ENCODE measurements at places on chromosomes 3 and 15.

GRCh38 chr15:91055548-91056331, 33.3 kb upstream of the VPS33B start:
- DNase-seq: peak; percentile 73

- DNase-seq: no peak
Measured at GRCh38 chr3:71744738-71745137, 8.9 kb upstream of the GPR27 start.

DNA sequence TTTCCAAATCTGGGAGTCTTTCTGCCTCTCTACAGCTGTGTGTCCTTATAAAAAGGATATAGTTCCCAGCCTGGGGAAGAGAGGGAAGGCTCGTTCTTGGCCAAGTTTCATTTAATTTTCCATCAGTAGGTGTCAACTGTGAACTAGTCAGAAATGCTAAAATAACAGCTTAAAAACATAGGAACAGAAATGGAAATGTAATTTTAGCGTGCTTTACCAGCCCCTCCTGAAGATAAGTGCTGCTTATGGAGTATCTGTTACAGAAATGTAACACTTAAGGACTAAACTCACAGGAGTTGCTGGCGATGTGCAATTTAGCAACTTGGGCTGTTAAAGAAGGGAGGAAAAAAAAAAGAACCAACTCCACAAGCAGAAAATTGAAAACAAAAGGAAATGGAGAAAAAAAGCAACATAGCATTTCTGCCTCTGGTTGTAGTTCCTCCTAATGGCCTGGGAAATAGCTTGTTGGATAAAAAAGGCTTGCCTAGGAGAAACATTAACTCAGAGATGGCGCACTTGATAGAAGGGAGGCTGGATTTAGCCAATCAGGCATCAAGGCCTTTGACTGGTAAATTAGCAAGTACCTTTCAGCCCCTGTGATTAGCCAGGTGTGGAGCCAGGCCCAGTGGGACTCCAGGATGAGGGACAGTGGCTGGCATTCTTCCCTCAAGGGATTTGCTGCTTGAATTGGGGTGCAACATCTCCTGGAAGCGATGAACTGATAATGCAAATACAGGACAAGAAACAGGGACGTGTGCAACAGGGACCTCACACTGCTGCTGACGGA, 84.3 kb downstream of the RPLP1 start:
- no peak for DNase-seq

DNA sequence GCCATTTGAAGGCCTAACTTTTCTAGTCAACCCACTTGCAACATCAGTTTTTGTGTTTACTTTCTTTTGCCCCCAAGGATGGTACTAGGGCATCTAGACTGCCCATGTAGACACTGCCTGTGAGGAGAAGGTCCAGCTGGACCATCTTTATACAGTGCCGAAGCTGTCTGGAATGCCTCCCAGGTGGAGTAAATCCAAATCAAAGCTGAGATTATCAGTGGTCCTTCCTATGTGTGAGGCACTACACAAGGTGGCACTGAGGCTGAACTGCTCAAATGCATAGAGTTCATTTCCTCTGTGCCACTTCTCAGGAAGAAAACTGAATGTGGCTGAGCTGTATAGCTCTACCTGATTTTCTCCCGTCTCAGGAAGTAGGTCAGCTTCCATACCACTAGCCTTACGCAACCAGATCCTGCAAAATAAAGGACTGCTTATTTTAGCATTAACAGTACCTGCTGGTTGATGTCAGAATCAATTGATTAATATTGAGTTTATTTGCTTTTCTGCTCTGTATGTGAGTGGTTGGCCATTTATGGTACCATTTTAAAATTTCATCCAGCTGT, 106.1 kb downstream of the GHSR start:
- no peak for DNase-seq

GRCh38 chr3:42204867-42205599, 61.0 kb downstream of the CCK start:
- no peak for DNase-seq

DNA sequence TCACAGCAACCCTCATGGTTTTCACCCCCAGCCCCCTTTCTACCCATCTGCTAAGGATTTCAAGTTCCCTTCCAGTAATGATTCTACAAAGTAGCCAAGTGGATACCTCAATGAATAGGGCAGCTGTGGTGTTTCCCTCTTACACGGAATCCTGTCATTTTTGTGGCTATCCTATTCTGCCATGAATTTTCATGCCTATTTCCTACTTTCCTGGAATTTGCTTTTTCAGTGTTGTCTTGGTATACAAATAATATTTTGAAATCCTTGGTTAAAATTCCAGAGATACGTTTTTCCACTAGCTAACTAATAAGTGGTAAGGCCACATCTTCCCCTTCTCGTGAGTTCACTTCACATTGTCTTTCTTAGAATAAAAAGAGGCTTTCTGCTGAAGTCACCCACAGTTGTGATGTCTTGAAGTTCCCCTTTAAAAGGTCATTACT, 7.5 kb downstream of the ADPRH start:
- no peak for DNase-seq

Data from NB4 (cell line).